Activated T-cell treated with anti-CD3 and anti-CD28 coated beads for 48 hours (primary cell): ENCODE measurements at places on chromosomes 3 and 15.

DNA sequence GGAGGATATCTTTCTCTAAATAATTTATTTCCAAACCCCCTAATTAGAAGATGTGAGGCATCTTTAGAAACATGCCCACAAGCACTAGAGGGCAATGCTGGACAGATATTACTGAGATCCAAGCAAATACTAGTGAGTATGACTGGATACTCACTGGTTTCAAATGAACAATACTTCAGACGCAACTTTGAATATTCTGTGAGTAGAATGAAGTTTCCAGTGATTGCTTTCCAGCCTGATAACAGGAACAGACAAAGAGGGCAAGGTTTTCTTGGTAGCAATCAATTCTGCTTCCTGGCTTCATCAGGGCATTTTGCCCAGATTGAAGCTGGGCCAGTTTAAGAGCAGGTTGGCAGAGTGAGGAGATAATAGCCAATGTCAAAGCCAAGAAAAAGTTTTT, 442.6 kb upstream of the PDZRN3 start:
- no peak for DNase-seq

- DNase-seq = no peak
Observed at GRCh38 chr3:41794748-41795589, 166.9 kb downstream of the ULK4 start.

DNA sequence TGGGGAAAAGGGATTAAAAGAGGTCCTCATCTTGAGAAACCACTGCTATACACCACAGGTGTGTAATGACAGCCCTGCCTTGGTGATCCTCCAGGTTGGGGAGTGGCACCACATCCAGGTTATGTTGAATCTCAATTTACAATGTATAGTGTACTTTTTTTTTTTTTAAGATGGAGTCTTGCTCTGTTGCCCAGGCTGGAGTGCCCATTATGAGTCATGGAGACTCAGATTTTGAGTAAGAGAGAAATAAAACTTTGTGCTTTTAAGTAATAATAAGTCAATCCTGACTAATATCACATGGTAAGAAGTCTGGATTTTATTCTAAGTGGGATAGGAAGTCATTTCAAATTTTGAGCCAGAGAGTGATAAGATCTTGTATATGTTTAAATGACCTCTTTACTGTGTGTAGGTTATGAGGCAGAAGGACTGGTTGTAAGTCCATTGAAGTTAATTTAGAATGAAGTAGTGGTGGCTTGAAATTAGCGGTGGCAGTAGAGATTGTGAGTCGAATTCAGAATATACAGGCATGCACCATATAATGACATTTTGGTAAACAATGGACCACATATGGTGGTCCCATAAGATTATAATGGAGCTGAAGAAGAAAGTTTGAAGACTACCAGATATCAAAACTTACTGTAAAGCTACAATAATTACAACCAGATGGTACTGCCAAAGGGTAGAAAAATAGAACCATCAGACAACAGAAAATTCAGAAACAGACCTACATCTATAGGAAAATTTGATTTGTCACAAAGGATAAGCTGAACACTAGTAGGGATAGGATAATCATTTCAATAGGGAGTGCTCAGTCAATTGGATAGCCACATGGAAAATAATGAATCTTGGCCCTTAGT, 20.7 kb downstream of the POPDC2 start:
- no peak for DNase-seq

DNA sequence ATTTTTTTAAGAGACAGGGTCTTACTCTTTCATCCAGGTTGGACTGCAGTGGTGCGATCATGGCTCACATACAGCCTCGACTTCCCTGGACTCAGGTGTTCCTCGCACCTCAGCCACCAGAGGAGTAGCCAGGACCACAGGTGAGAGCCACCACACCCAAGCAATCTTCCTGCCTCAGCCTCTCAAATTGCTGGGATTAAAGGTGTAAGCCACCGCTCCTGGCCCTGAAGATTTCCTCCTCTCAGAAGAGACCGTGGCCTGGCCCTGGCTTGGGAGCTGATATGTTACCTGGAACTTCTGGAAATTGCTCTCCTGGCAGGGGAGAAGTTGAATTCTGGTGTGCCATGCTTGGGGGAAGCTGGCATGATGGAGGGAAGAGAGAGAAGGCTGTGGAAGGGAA, 36.2 kb downstream of the PPCDC start:
- no peak for DNase-seq

GRCh38 chr3:99659032-99659431, 20.6 kb downstream of the COL8A1 start:
- no peak for DNase-seq

- DNase-seq = no peak
Observed at GRCh38 chr15:62821384-62822131, 221.0 kb upstream of the TPM1 start.

GRCh38 chr15:90986790-90987507, 7.4 kb downstream of the PRC1 start:
- DNase-seq = no peak

- no peak for DNase-seq
Observed at GRCh38 chr15:75729326-75730069, 16.9 kb upstream of the CSPG4 start.

- DNase-seq = no peak
Observed at GRCh38 chr3:126434264-126434590, 39.5 kb downstream of the CFAP100 start.

GRCh38 chr3:48655606-48656005, 7.1 kb downstream of the CELSR3 start:
- peak; percentile 44 for DNase-seq

GRCh38 chr3:150727653-150728502, 24.2 kb upstream of the ERICH6 start:
- DNase-seq = no peak

DNA sequence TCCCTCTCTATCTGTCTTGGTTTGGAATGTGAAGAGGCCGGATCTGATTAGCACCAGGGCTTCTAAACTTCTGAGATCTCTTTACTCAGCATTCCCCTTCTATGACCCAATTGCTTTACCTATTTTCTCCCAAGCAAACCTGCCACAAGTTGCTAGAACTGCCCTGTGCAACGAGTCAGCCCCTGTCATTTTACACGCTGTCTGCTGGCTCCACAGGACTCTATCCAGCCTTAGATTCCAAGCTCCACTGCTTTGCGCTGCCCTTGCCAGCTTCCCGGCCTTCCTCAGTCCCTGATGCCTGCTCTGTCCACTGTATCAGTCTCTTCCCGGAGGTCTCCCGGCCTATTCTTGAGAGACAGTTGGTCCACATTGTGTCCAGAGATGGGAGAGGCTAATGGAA, 12.3 kb downstream of the CEP19 start:
- no peak for DNase-seq

DNA sequence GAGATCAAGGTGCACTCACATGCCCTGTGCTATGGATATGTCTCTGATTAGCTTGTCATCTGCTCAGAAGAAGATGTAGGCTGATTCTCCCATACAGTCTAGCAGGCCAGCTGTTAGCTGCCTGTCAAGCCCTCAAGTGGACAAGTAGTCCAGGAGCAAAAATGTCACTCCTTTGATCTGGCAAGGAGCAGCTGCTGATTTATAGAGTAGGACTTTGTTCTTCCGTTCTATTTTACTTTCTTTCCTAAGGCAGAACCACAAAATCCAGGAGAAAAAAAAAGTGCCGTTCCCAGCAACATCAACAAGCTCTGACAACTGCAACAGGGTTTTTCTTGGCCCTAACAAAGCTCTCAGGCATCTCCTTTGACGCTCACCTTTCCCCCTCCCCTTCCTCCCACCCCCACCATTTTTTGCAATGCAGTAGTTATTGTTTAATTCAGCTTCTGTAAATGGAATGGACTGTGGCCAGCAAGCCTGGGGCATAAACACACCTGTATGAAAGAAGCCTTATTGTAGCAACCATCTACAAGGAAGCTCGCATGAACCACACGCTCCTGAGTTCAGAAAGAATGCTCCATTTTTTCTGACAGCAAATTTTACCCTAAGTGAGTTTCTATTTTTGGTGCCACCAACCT, 196.3 kb downstream of the MEIS2 start:
- DNase-seq = no peak

GRCh38 chr3:142588703-142589102, 7.5 kb upstream of the PLS1 start:
- DNase-seq = no peak

GRCh38 chr15:60326824-60327654, 70.7 kb downstream of the ANXA2 start:
- no peak for DNase-seq

DNA sequence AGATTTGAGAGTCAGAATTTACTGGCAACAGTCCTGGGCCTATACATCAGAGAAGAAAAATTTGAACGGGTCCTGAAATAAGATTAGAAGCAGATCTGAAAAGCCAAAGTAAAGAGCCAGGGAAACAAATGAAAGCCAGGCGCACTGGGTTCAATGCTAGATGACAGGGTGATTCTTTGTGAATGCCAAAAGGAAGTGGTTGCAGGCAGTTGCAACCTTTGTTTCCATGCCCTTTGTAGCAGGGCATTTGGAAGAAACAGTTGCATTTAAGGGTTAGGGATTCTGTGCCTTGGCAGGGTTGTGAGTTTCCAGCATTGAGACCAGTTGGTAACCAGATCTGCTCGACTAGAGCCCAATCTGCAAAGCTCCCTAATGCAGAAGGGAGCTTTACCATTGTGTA, 36.4 kb upstream of the MTHFS start:
- DNase-seq = no peak

GRCh38 chr3:129732200-129732876, 125.9 kb upstream of the PLXND1 start:
- no peak for DNase-seq

DNA sequence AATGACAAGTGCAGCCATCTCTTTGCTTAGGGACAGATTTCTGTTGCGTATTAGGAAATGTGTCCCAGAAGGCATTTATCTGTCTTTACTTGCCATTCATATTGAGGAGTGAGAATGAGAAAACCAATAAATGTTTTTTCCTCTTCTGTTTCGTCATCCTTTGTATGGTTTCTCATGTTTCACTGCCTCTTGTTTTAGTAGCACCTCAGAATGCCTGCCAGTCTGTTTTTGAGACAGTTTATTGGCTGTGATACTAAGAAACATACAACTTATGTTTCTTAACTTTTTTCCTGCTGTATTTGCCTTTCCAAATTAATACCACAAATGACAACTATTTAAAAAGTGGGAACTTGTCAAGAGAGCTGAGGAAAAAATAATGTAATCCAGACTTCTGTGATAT, 390.2 kb upstream of the GOLIM4 start:
- no peak for DNase-seq

DNA sequence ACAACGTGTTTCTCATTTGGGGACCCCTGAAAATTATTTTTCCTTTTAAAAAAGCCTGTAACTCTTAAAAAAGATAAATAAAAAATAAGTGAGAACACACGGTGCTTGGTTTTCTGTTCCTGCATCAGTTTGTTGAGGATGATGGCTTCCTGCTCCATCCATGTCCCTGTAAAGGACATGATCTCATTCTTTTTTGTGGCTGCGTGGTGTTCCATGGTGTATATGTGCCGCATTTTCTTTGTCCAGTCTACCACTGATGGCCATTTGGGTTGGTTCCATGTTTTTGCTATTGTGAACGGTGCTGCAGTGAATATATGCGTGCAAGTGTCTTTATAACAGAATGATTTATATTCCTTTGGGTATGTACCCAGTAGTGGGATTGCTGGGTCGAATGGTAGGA, 2.3 kb downstream of the TSPAN3 start:
- no peak for DNase-seq

GRCh38 chr3:70177881-70178645, 134.4 kb downstream of the MDFIC2 start:
- DNase-seq = no peak

DNA sequence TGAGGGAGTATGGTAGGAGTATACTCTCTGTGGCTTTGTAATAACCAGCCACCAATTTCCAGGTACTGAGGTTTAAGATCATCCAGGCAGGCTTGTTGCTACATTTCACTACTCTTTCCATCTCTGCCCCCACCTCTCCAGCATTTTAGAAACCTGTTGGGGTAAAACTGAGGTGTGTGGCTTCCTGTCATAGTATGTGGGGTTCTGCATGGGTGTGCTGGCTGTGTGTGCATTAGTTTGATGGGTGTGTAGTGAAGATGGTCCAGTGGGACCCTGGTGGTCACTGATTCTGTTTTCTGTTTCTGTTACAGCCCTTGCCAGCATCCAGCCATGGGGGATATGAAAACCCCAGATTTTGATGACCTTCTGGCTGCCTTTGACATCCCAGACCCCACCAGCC, 34.0 kb downstream of the ZNF592 start:
- no peak for DNase-seq
